ENCODE measurements at places on chromosomes 1 and 21.

GRCh38 chr1:239547987-239548386 is 161.6 kb downstream of the CHRM3 start:
- DNase-seq = no peak

- no peak for DNase-seq
Observed at GRCh38 chr1:32759521-32759981, 57.0 kb upstream of the SYNC start.

- DNase-seq = no peak
Observed at GRCh38 chr1:211876851-211877590, 46.5 kb upstream of the LPGAT1 start.

DNA sequence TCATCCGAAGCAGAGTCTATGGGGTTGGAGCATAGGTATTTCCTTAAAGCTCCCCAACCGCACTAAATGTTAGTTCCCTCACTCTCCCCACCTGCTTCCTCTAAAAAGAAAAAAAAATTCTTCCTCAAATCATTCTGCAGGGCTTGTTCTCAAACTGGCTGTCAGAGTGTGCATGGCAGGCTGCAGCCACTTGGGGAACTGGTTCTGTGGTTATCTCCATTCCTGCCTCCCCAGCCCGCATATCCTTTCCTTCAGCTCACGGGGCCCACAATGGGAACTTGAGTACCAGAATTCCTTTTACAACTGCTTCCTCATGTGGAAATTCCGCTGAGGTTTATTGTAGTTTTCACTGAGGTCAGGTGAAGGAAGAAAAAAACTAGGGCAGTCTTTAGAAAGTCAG is 159.2 kb downstream of the PIGK start:
- DNase-seq = no peak

- DNase-seq = no peak
Observed at GRCh38 chr1:93501399-93501798, 53.5 kb downstream of the FNBP1L start.

DNA sequence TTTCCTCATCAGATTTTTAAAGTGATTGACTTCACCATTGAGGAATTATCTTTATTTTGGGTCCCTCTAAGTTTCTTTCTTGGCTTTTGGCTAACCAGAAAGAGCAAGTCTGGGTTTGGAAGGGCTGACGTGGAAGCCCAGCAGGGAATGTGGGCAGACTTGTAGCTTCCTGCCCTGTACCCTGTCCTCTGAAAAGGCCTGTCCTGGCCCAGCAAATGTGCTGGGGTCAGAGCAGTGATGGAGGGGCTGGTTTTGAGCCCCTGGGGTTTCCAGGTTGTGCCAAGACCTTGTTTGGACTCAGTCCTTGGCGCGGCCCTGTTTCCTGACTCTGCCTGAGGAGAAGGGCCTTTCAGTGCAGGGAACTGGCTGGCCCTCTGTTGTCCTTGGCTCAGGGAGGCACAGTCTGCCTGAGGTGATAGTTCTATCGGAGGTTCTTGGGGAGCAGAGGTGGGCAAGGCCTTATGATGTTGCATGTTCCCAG is 72.1 kb downstream of the UCK2 start:
- peak; percentile 48 for DNase-seq

DNA sequence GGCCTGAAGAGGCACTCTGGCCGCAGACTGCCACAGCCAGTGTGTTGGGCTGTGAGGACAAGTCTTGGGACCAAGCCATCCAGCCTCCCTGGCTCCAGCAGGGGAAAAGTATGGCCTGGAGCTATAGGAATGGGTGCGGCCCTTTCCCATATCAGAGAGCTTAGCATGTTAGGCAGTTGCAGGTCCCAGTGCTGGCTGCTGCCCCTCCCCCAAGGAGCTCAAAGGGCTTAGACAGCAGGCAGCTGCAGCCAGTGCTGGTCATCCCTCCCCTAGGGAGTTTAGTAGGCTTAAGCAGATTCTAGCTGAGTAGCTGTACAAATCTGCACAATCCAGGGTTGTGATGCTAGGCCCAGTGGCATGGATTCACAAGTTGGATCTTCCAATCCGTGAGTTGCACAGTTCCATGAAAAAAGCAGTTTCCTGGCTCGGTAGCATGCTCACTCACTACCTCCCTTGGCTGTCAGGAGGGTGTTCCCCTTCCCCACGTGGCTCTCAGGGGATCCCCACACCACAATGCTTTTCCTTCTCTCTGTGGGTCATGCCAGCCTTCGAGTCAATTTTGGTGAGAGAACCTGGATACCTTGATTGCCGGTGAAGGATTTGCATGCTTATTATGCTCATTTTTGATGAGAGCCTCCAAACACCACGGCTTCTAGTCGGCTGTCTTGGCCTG is 1490.8 kb downstream of the BRINP3 start:
- DNase-seq = no peak

Data from fibroblast of skin of right biceps (primary cell).